ENCODE measurements at places on chromosomes 1 and 21.

DNA sequence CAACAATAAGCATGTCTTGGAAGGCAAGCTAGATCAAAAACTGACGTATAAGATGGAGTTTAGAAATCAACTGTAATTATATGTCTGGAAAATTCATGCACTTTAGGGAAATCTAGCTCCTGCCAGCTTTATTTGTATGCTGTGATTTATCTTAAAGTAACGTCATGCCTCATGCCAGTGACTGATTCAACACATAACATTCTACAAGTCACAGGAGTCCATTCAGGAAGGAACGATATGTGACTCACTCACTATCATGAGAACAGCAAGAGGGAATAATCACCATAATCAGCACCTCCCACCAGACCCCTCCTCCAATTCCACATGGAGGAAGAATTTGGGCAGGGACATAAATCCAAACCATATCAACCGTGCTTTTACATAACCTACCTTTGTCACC, 682.4 kb upstream of the ADAMTS5 start:
- no peak overlapping the region for H3K4me3 ChIP-seq
- no peaks in the 10 kb centered on the region for H3K4me1 ChIP-seq
- H3K27ac ChIP-seq: no peak overlapping the region
- no peaks in the 10 kb centered on the region for H3K27me3 ChIP-seq
- no peaks in the 10 kb centered on the region for H3K36me3 ChIP-seq

- DNase-seq: peak; percentile 53
- H3K4me1 ChIP-seq: peaks cover 31% of the 10 kb centered on the region
- H3K36me3 ChIP-seq: peaks cover 24% of the 10 kb centered on the region
These were observed 1.6 kb upstream of the METTL25B start for GRCh38 chr1:156726549-156727226.

GRCh38 chr1:26913754-26914619, at the start of gene NR0B2:
Gene NR0B2 (minus strand): TSS chr1:26913975. CDS start chr1:26913940, 35 bp downstream.
- H3K4me3 ChIP-seq: no peak within 1 kb of the TSS
- DNase-seq: no peak
- no peaks in the 10 kb centered on the region for H3K4me1 ChIP-seq
- no peak within 1 kb of the TSS for H3K27ac ChIP-seq

GRCh38 chr1:201554190-201554600, 15.3 kb downstream of the NAV1 start:
- H3K36me3 ChIP-seq: no peaks in the 10 kb centered on the region
- no peaks in the 10 kb centered on the region for H3K27me3 ChIP-seq

DNA sequence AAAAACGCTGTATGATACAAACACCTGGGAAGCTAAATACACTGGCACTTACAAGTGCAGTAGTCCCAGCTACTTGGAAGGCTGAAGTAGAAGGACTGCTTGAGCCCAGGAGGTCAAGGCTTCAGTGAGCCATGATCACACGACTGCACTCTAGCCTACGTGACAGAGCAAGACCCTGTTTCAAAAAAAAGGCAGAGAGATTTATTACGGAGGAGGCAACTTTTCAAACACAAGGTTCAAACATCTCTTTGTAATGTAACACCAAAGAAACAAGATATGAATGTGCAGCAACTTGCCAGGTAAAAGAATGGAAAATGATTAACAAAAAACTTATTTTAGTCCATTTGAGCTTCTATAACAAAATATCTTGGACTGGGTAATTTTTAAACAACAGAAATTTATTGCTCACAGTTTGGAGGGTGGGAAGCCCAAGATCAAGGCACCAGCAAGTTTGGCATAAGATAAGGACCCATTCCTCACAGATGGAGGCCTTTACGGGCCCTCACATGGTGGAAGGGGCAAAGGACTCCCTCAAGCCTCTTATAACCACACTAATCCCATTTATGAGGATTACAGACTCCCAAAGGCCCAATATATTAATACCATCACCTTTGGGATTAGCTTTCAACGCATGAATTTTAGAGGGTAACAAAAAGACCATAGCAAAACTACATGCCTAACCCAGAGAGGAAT, 73.3 kb downstream of the EVI5 start:
- no peak overlapping the region for H3K27ac ChIP-seq
- no peaks in the 10 kb centered on the region for H3K36me3 ChIP-seq
- no peaks in the 10 kb centered on the region for H3K4me1 ChIP-seq

DNA sequence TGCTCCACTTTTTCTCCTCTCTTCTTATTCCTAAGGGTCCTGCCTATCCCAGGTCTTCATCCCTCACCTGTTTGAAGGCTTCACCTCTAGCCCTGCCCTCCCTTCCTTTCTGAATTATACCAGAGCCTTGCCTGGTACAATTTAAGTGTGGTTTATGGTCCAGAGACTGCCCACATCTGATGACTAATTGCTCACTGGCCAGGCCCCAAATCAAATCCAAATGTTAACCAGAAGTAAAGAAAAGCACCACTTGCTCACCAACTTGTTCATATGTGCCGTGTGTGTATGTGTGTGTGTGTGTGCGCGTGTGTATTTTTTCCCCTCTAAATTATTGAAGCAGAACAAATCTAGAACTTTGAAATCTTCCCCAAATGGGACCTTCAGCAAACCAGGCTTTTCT, 26.4 kb downstream of the MYOM3 start:
- H3K36me3 ChIP-seq: no peaks in the 10 kb centered on the region
- H3K27me3 ChIP-seq: peaks cover 9% of the 10 kb centered on the region
- H3K4me3 ChIP-seq: no peak overlapping the region
- no peak overlapping the region for H3K27ac ChIP-seq
- no peaks in the 10 kb centered on the region for H3K4me1 ChIP-seq

- H3K36me3 ChIP-seq: no peaks in the 10 kb centered on the region
- H3K4me3 ChIP-seq: no peak overlapping the region
- no peak overlapping the region for H3K27ac ChIP-seq
- DNase-seq: no peak
- H3K4me1 ChIP-seq: no peaks in the 10 kb centered on the region
These were observed 386.6 kb downstream of the MATN1 start for GRCh38 chr1:30336550-30337323.

DNA sequence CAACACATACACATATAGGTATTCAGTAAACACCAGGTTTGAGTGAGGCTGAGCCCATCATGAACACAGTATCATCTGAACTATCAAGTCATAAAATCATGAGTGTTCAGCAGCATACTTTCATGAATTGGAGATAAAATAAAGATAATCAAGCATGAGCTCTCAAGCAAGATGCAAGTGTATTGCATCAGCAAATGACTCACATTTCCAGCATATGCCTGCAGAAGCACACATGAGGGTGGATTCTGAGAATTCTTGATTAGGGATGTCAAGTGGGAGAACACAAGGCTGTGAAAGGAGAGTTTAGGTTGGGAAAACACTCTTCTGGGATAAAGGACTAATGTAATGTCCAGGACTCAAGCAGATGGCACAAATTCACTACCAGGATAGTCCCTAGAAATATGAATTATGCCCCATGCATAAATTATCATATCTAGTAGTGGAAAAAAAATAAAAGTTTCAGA, 299.2 kb downstream of the SRGAP2C start:
- DNase-seq: peak; percentile 17
- no peaks in the 10 kb centered on the region for H3K27me3 ChIP-seq
- peak overlapping the region; percentile 12 for H3K4me3 ChIP-seq
- H3K27ac ChIP-seq: peak overlapping the region; percentile 27

- DNase-seq: no peak
- H3K4me3 ChIP-seq: no peak overlapping the region
- H3K36me3 ChIP-seq: no peaks in the 10 kb centered on the region
- no peak overlapping the region for H3K27ac ChIP-seq
- H3K4me1 ChIP-seq: no peaks in the 10 kb centered on the region
These were observed 31.5 kb upstream of the LRP8 start for GRCh38 chr1:53359225-53359933.

GRCh38 chr1:50405814-50406213, 17.4 kb downstream of the DMRTA2 start:
- peaks cover 40% of the 10 kb centered on the region for H3K27me3 ChIP-seq
- no peaks in the 10 kb centered on the region for H3K36me3 ChIP-seq
- H3K27ac ChIP-seq: no peak overlapping the region
- H3K4me3 ChIP-seq: no peak overlapping the region

- no peaks in the 10 kb centered on the region for H3K36me3 ChIP-seq
- no peak overlapping the region for H3K27ac ChIP-seq
- H3K4me3 ChIP-seq: no peak overlapping the region
- peaks cover 1% of the 10 kb centered on the region for H3K4me1 ChIP-seq
- DNase-seq: no peak
These were observed 341.6 kb downstream of the MATN1 start for GRCh38 chr1:30381671-30382365.

GRCh38 chr1:246139745-246140182, 367.3 kb downstream of the SMYD3 start:
- H3K27ac ChIP-seq: no peak overlapping the region
- no peaks in the 10 kb centered on the region for H3K27me3 ChIP-seq
- H3K4me1 ChIP-seq: no peaks in the 10 kb centered on the region
- DNase-seq: no peak
- no peaks in the 10 kb centered on the region for H3K36me3 ChIP-seq

GRCh38 chr1:96837781-96838216, 116.2 kb downstream of the PTBP2 start:
- H3K27me3 ChIP-seq: no peaks in the 10 kb centered on the region
- H3K4me3 ChIP-seq: no peak overlapping the region
- no peak overlapping the region for H3K27ac ChIP-seq

- H3K27me3 ChIP-seq: no peaks in the 10 kb centered on the region
- no peaks in the 10 kb centered on the region for H3K4me1 ChIP-seq
- H3K27ac ChIP-seq: no peak overlapping the region
These were observed 17.9 kb downstream of the CLDN14 start for GRCh38 chr21:36461918-36462486.

DNA sequence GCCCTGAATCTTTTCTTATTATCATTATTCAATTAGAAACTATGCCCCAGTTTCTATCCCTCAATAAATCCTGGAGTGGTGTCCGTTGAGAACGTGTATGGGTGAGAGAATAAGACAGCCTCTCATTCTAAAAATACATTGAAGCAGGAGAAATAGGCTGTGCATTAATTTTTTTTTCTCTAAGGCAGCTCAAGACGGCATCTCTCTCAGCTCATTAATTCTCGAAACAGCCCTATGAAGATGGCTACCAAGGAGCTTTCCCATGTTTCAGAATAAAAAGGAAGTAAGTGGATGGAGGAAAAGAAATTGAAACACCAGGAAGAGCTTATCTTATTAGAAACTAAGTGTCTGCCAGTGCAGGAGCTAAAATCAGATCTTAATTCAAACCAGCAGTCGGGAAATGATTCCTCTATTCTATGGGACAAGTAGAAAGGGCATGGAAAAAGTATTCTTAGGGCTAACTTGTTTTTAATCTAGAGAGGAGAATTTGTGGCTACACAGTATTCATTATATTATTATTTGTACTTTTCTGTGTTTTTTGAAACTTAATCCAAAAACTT, 347.1 kb upstream of the PLD5 start:
- DNase-seq: no peak
- H3K27me3 ChIP-seq: no peaks in the 10 kb centered on the region
- no peaks in the 10 kb centered on the region for H3K36me3 ChIP-seq
- H3K4me3 ChIP-seq: no peak overlapping the region

- H3K4me1 ChIP-seq: peaks cover 27% of the 10 kb centered on the region
- DNase-seq: no peak
- H3K27me3 ChIP-seq: no peaks in the 10 kb centered on the region
- no peak overlapping the region for H3K4me3 ChIP-seq
- H3K36me3 ChIP-seq: no peaks in the 10 kb centered on the region
- H3K27ac ChIP-seq: no peak overlapping the region
These were observed 15.7 kb downstream of the HSD11B1 start for GRCh38 chr1:209720326-209720725.

- H3K4me1 ChIP-seq: no peaks in the 10 kb centered on the region
- no peak for DNase-seq
- no peak overlapping the region for H3K27ac ChIP-seq
- no peak overlapping the region for H3K4me3 ChIP-seq
These were observed 164.9 kb downstream of the PTBP2 start for GRCh38 chr1:96886474-96886873.

DNA sequence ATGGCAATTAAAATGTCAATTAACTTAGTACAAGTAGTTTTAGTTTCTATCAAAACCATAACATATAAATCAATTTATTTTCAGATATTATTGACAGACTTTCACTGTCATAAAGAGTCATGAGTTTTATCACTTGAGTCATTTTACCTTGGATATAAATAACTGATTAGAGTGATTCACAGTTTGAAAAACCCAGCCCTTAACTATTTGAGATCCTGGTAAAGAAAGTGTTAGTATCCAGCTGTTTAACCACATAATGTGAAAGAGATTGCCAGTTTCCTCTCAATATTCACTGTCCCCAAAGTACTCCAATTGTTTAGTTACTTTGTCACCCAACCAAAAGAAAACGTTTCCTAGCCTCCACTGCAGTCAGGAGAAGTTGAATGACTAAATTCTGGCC, 91.3 kb downstream of the UCHL5 start:
- no peak overlapping the region for H3K4me3 ChIP-seq
- peaks cover 5% of the 10 kb centered on the region for H3K4me1 ChIP-seq
- H3K27me3 ChIP-seq: no peaks in the 10 kb centered on the region
- no peak for DNase-seq
